ENCODE measurements at places on chromosomes 12 and 14. TPM values are rescaled to one million over a fixed set of nuclear protein-coding genes. Genes with fewer than 3 reads are reported as not detected.

TMEM30B gene
- under 0.01 TPM for total RNA-seq

COX8C gene
- not detected for total RNA-seq

SLC4A8 gene
- total RNA-seq, result 1.6 TPM

PTCSC3 gene
- not detected for total RNA-seq

RTN1 gene
- 0.61 TPM for total RNA-seq

MEG3 gene
- 87.2 TPM for total RNA-seq

FIGNL2 gene
- total RNA-seq, result 0.61 TPM

COCH gene
- 0.65 TPM for total RNA-seq

GLT1D1 gene
- total RNA-seq, result not detected

DPF3 gene
- 3.3 TPM for total RNA-seq

PYGL gene
- total RNA-seq, result 78.1 TPM

CPNE6 gene
- total RNA-seq, result not detected

LRRC43 gene
- 1.2 TPM for total RNA-seq

RD3L gene
- total RNA-seq, result not detected

KRT72 gene
- total RNA-seq, result not detected

OR4E2 gene
- total RNA-seq, result not detected

TSPAN19 gene
- total RNA-seq, result not detected

EAPP gene
- total RNA-seq, result 43.5 TPM

GPR162 gene
- total RNA-seq, result 9.4 TPM

RNASE7 gene
- not detected for total RNA-seq

SSPN gene
- 0.61 TPM for total RNA-seq

PSME2 gene
- total RNA-seq, result 88.0 TPM

STYK1 gene
- 5.0 TPM for total RNA-seq

TMEM121 gene
- 10.3 TPM for total RNA-seq

KRT83 gene
- total RNA-seq, result not detected

HOXC10 gene
- total RNA-seq, result not detected

POU6F1 gene
- 0.32 TPM for total RNA-seq

ERBB3 gene
- not detected for total RNA-seq

GPR84 gene
- not detected for total RNA-seq

GZMH gene
- total RNA-seq, result not detected

ZBTB39 gene
- total RNA-seq, result 6.8 TPM

CCDC85C gene
- 15.9 TPM for total RNA-seq

C14orf180 gene
- total RNA-seq, result not detected

Data from epithelial cell of umbilical artery (primary cell).